ENCODE measurements at places on chromosomes 6 and 20.

- DNase-seq: peak; percentile 49
These were observed 5.3 kb downstream of the OARD1 start for GRCh38 chr6:41066867-41067304.

GRCh38 chr20:48064929-48065328 is 279.6 kb upstream of the SULF2 start:
- no peak for DNase-seq

- no peak for DNase-seq
These were observed 909.2 kb downstream of the EPHA7 start for GRCh38 chr6:92510137-92510536.

GRCh38 chr6:43103253-43103876 is 27.3 kb downstream of the PTK7 start:
- no peak for DNase-seq

- peak; percentile 24 for DNase-seq
These were observed 40.0 kb downstream of the NUDT3 start for GRCh38 chr6:34352305-34352937.

DNA sequence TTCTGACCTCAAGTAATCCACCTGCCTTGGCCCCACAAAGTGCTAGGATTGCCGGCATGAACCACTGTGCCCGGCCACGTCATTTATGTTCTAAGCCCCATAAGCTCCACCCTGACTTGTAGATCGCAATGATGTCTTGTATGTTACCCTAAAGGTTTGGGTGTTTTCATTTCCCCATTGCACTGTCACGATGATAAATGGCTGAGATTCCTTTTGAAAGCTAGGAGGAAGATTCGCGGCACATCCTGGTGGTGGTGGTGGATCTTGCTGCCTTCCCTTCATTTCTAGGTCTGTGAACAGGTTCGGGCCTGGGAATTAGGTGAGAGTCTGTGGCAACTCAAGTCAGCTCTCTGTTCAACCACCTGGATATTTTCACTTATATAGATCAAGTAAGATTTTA is 28.3 kb downstream of the MUC22 start:
- DNase-seq: no peak

- no peak for DNase-seq
These were observed 129.9 kb downstream of the MRPL14 start for GRCh38 chr6:43997345-43997677.

GRCh38 chr20:46010491-46011391 is 2.0 kb downstream of the MMP9 start:
- no peak for DNase-seq

GRCh38 chr20:62430311-62430853 is 3.0 kb upstream of the RBBP8NL start:
- DNase-seq: no peak

DNA sequence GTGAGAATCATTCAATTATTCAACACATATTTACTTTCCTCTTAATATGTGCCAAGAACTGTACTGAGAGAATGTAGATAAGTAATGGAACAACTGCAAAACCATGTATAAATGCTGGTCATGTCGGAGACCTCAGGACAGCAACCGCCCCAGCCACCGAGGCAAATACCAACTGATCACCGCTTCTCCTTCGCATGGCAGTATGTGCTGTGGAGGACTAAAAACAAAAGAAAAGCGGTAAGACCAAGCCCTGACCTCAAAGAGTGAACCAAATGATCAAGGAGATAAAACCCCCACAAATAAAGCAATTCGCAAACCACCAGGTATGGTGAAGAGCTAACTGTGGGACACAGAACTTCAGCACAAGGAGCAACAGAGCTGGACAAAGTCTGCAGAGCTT is 104.3 kb downstream of the TRERF1 start:
- DNase-seq: no peak

GRCh38 chr6:151240791-151241642 is 1.2 kb downstream of the AKAP12 start:
- DNase-seq: peak; percentile 36

DNA sequence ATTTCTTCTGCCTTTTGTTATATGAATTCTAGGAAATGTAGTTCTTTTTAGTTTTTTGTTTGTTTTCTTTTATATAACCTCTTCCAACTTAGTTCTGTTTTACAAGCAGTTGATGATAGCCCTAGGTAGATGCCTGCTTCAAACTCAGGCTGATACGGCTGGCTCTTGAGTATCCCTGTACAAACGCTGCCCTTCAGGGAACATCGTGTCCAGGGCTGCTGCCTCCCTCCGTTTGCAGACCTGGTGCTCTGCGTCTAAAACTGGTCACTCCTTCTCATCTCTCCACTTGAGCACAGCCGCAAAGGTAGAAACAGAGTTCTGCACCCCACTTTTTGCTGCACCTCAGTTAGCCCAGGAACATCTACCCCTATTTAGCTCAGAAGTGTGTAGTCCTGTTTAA is 310.1 kb downstream of the PRL start:
- DNase-seq: no peak

- DNase-seq: no peak
These were observed 102.9 kb upstream of the ZNF184 start for GRCh38 chr6:27575594-27576361.

- peak; percentile 34 for DNase-seq
These were observed 44.8 kb downstream of the RIPOR2 start for GRCh38 chr6:24891004-24891403.

DNA sequence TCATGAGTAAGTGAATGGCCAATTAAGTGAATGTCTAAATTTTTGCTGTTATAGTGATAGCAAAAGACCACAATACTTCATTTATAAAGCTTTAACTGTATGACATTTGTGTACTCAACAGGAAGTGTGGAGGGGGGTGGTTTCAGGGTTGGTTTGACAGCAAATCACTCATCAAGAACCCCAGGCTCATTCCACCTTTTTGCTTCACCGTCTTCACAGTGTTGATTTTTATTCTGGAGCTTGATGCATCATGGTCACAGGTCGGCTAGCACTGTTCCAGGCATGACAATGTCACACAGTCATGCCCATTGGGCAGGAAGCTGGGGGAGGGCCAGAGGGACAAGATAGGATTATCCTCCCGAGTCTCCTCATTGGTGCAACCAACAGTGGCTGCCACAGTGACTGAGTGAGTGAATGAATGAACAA is 75.0 kb downstream of the MDGA1 start:
- no peak for DNase-seq

GRCh38 chr6:160986851-160987250 is 4.7 kb upstream of the MAP3K4 start:
- no peak for DNase-seq

DNA sequence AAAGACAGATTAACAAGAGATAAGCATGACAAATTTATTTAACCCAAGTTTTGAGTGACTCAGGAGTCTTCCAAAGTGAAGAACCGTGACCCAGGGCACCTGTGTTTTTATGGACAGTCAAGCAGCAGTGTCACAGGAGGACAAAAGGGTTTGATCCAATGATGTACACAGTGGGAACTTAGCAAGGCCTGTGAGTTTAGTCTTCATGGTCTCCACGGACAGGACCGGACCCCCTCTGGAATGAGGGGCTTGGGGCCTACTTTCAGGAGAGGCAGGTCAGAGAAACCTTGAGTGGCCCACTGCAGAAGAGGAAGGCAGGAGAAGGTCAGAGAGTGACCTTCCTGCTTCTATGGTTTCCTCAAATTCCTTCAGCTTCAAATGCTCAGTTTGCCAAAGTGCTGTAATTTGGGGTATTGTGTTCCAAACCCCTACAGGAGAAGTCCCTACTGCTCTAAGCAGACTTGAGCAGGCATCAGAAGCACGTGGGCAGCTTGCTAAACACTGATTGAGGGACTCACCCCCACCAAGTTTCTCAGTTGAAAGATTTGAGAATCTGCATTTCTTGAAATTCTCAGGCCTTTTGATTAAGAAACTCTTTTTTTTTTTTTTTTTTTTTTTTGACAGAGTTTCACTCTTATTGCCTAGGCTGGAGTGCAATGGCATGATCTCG is 26.4 kb upstream of the ZMYND8 start:
- DNase-seq: no peak

GRCh38 chr6:115675443-115675842 is 385.2 kb downstream of the FRK start:
- DNase-seq: no peak

DNA sequence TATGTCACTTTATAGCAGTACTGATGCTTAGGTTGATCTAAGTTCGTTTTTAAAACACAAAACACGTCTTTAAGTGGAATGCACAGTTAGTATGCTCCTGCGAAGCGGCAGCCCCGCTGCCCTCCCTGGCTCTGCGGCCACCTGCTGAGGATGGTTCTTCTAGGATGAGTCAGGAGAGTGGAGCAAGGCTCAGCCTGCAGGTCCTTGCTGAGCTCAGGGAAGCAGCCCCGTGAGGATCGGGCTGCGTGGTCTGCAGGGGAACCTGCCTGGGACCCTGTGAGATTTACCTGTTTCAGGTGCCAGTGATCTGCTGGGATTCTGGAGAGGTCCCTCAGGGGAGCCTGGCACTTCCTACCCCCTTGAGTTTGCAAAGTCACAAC is 57.5 kb downstream of the SYNJ2 start:
- no peak for DNase-seq

- no peak for DNase-seq
These were observed 85.9 kb downstream of the CRYBG1 start for GRCh38 chr6:106446287-106446885.

- peak; percentile 61 for DNase-seq
These were observed 37.4 kb downstream of the COX4I2 start for GRCh38 chr20:31674895-31675827.

DNA sequence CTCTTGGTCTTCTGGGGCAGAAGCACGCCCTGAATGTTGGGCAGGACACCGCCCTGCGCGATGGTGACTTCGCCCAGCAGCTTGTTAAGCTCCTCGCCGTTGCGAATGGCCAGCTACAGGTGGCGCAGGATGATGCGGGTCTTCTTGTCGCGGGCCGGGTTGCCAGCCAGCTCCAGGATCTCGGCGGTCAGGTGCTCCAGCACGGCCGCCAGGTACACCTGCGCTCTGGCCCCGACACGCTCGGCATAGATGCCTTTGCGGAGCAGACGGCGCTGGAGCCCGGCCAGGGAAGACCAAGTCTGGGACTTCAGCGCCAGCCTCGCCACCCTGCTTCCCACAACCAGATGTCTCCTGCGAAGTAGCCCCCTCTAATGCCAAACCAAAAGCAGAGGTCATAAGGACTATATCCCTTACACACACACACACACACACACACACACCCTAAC is 8.0 kb upstream of the SLC17A3 start:
- no peak for DNase-seq

- no peak for DNase-seq
These were observed 89.9 kb downstream of the KCNQ5 start for GRCh38 chr6:72711731-72712130.

GRCh38 chr6:168030908-168031307 is 33.4 kb downstream of the KIF25 start:
- no peak for DNase-seq

GRCh38 chr6:107030151-107030550 is 2.2 kb downstream of the MTRES1 start:
- no peak for DNase-seq

DNA sequence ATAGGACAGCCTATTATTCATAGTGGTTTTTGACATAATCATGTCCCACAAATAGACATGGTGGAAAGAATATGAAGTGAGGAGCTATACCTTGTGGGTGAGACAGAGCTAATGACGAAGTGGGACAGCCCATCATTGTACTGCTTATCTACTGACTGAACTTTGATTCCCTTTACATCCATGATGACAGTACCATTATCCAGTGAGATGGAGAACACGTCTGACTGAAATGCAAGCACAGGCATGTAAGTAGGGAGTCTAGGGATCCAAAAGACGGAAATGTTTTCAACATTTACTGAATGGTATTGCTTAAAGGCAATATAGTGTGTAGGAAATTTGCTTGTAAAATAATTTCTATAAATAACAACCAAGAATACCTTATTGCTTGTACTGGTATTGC is 43.5 kb downstream of the FAM229B start:
- no peak for DNase-seq

GRCh38 chr6:146582857-146583256 is 15.9 kb upstream of the ADGB start:
- DNase-seq: no peak

DNA sequence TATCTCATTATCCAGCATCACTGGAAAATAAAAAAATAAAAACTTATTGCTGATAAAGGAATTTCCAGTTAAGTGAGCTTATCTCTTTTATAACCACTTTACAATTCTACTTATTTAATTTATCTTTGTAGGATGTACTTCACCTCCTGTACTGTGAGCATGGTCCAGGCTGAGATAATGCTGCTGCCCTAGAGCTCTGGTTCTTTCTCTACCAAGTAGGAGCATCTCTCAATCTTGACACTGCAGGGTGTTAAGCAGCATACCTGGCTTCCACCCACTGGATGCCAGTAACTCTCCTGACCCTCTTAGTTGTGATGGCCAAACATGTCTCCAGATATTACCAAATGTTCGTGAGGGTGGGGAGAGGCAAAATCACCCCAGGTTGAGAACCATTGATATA is 454.5 kb downstream of the ADGRB3 start:
- no peak for DNase-seq

- DNase-seq: peak; percentile 73
These were observed 74.4 kb downstream of the ARHGAP18 start for GRCh38 chr6:129635396-129636130.

- no peak for DNase-seq
These were observed 81.2 kb downstream of the THBS2 start for GRCh38 chr6:169172456-169172855.

GRCh38 chr6:34143884-34144580 is 1.9 kb downstream of the GRM4 start:
- no peak for DNase-seq

GRCh38 chr6:143959927-143960326 is 48.1 kb downstream of the PLAGL1 start:
- DNase-seq: no peak

DNA sequence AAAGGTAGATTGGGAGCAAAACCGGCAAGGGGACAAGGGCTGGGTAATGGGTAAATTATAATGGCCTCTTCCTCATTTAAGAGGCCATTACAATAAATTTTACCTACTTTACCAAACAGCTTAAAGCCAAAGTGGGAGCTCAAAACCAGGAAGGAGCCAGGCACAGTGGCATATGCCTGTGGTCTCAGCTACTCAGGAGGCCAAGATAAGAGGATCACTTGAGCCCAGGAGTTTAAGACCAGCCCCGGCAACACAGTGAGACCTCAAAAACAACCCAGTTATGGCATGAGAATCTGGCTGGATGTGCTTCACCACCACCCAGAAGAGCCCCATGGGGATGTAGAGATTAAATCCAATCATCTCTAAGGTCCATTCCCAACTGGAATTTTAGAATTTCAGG is 52.9 kb upstream of the TAF8 start:
- no peak for DNase-seq

DNA sequence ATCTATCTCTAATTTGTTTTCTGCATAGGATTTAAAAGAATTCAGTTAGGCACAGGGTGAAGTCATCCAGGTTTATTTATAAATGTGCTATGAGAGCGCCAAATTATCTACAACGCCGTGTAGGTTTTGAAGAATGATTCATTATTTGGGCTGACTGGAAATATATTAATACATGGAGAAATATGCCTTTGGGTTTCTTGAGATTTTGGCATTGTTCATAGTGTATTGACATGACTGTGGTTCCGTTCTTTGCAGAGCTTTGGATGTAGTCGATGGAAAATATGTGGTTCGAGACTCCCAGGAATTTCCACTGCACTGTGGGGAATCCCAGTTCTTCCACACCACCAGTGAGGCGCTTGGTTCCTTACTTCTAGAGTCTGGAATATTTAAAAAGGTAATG is 90.9 kb downstream of the CRYBG1 start:
- no peak for DNase-seq

GRCh38 chr6:37820718-37821079 is 1.2 kb downstream of the ZFAND3 start:
- DNase-seq: no peak

GRCh38 chr20:23654000-23654399 is 16.2 kb upstream of the CST3 start:
- DNase-seq: no peak

Data from fibroblast of skin of left biceps (primary cell).